ENCODE measurements at places on chromosomes 11 and 22.

DNA sequence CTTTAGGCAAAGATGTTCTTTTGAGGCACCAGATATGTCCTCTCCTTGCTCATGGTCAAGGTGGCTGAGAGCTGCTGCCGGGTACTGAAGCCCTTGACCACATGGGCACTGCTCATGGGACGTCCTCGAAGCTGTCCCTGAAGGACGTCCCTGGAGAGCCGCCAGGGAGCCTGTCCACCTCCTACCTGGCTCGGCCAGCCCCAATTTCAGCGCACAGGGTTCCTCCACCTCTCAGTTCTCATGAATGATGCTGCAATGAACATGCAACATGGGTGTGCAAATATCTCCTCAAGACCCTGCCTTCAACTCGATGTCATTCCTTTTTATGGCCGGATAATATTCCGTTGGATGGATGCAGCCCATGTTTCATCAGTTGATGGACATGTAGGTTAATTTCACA lies 24.4 kb upstream of the TOLLIP start:
- DNase-seq = no peak

DNA sequence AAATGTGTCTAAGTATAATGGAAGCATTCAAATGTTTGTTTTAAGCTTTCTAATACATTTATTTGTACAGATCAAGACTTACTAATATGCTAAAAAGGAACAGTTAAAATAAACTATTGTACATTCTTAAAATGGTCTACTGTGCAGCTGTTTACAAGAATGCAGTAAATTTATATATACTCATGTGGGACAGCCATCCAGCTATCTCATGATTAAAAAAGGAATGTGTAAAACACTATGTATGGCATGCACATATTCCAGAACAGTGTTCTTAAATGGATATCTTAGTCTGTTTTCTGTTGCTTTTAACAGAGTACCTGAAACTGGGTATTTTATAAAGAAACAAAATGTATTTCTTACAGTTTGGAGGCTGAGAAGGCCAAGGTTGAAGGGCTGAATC lies 30.2 kb upstream of the CSTF3 start:
- DNase-seq = no peak

GRCh38 chr22:17481424-17481823 lies 81.9 kb upstream of the SLC25A18 start:
- no peak for DNase-seq

DNA sequence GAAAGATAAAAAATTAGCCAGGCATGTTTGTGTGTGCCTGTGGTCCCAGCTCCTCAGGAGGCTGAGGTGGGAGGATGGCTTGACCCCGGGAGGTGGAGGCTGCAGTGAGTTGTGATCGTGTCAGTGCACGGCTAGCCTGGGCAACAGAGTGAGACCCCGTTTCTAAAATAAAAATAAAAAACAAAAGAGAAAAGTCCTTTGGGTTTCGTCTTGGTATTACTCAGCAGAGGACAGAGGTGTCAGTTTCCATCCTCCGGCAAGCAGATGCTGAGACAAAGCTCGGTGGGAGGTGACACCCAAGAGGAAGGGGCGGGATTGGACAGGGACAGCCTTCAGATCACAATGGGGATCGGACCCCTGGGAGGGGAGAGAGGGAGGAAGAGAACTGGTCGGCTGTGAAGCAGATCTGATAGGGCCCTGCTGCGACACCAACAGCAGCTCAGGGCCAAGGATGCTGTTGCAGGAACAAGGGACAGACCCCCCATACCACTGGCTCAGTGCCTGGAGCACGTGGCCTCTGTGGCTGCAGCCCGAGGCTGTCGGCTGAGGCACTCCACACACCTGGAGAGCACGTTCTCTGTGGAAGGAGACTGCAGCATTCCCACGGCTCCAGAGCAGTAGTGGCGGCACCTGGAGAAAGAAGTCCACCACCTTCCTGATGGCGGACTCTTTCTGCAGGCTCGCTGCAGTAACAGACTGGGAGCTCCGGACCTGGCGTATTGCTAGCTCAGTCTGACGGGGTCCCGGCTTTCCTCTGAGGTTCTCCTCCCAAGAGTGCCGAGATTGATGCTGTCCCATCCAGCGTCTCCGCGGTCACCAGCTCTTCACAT lies 5.2 kb upstream of the BID start:
- DNase-seq = no peak

- no peak for DNase-seq
These were observed 2.1 kb downstream of the C11orf16 start for GRCh38 chr11:8930456-8931175.

- no peak for DNase-seq
These were observed 128.6 kb downstream of the WNT11 start for GRCh38 chr11:76077575-76078150.

GRCh38 chr11:17314232-17314547 lies 37.4 kb upstream of the NCR3LG1 start:
- no peak for DNase-seq

- DNase-seq = no peak
These were observed 18.2 kb upstream of the SYN3 start for GRCh38 chr22:33076343-33076742.

GRCh38 chr22:39233710-39234471 lies 10.9 kb downstream of the PDGFB start:
- no peak for DNase-seq

DNA sequence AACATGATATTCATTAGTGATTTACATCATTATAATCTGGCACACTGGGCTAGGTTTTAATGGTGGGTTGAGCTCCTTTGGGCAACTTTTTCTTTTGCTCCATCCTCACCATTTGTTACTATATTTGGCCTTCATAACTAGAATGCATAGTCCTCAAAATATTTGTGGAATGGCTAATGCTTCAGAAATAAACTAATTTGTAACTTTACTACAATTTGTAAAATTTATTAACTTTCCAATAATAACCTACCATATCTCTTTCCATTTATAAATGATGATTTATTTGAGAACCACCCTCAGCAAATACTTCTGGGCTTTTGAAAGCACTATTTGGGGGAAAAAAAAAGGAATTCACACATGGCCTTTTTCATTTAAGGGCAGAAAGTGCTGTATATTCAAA lies 79.7 kb downstream of the LARGE2 start:
- DNase-seq = no peak

DNA sequence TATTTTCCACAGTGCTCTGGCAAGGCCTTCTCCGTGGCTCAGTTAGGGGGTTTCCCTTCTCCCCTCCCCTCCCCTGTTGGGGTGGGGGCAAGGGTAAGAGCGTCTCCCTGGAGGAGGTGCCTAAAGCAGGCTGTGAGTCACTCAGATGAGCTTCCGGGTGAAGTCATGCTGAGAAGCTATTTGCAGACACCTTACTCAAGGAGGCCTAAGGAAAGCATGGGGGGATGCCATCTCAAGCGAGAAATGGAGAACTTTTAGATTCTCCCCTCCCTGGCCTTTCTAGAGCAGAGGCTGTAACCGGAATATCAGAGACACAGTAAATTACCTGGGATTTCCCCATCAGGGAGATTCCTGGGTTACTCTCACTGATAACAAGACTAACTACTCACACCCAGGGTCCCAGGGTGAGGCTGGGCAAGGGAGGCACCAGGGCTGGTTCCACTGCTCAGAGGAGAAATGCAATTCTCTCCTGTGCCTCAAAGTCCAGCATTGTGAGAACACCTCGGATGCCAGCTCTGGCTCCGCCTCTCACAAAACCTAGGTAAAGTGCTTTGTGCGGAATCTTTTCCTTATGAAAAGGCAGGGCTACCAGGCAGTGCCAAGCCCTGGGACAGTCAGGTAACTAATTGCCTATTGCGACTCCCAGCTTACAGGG lies 123.6 kb downstream of the ABTB2 start:
- DNase-seq = peak; percentile 39

DNA sequence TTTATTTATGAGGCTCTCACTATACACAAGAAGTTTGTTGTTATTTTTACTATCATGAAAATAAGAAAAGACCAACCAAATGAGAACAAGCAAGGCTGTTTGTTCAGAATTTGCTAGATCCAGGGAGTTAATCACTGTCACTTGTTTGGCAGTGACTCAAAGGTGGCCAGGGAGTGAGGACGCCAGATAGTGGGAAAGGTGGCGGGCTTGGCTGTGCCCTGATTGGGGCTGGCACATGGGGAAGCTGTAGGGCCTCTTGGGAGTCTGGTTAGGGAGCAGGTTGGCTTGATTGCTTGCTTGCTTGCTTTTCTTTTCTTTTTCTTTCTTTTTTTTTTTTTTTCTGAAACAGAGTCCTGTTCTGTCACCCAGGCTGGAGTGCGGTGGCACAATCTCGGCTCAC lies 53.1 kb upstream of the SLC22A12 start:
- DNase-seq = no peak

DNA sequence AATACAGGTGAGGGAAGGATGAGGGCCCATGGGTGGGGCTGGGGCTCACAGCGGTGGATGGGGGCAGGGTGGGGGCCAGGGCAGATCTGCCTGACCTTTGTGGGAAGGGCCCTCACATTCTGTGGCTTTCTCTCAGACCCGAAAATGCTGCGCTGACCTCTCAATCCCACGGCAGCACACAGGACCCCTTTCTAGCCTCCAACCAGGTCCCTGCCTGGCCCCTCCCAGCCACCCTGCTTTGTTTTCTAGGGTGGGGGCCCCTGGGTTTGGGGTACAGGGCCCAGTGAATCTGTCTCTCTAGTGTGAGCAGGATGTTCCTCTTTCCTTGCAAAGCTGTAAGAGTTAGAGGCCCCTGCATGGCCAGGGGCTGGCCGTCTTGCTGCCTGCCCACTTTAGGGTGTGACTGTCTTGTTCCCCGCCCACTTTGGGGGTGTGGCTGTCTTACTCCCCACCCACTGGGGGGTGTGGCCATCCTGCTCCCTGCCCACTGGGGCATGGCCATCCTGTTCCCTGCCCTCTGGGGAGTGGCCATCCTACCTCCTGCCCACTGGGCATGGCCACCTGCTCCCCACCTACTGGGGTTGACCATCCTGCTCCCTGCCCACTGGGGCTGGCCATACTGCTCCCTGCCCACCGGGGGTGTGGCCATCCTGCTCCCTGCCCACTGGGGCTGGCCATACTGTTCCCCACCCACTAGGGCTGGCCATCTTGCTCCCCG lies 11.5 kb downstream of the PARVG start:
- peak; percentile 18 for DNase-seq

DNA sequence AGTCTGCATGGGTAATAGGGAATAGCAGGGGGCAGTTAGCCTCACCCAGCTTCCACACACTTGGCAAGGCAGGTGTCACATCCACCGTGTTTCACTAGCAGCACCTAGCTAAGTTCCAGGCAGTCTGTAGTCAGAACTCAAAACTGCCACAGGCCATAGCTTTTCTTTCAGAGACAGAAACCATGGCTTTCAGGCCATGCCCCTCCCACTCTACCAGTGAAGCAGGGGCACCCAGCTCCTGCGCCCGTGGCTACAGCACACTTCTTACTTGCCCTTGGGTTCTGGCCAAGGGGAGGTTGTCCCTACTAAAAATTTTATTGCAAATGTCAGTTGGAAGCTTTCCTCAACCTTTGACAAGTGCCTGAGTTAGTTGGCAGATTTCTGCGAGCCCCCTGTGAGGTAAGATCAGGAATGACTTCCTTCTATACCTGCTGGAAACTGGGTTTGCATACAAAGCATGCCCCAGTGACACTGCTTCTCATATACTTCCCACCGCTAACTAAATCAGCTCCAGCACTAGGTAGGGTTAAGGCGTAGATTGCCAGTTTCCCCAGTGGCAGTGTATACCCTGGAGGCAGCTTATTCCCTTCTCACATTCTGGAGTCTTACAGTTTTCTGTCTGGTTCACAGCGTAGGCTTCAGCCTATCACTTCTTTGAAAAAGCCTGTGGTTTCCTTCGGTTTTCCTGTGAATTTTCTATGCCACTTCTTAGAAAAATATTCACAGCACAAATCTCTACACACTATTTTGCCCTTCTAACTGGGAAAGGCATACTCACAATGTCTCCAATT lies 139.0 kb upstream of the LUZP2 start:
- no peak for DNase-seq

DNA sequence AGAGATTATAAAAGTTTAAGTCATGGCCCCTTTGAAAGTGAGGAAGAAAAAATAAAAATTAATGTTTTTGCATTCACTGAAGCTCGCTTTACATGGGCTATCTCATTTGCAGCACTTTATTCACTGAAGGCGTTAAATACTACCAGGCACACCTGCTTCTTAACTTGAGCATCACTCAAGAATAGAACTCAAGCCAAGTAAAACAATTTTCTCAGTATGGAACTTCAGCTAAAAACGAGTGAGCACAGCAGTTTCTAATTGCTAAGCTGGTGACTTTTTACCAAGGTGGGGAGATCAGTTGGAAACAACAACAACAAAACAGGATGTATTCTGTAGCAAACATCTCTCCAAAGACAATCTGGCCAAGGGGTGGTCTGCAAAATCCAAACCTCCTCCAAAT lies 405.6 kb downstream of the RAB38 start:
- DNase-seq = no peak

- no peak for DNase-seq
These were observed 190.3 kb upstream of the ZC3H12C start for GRCh38 chr11:109902764-109903433.

GRCh38 chr11:127224276-127224675 lies 223.7 kb upstream of the KIRREL3 start:
- DNase-seq = no peak

GRCh38 chr22:49930596-49931412 lies 12.4 kb downstream of the CRELD2 start:
- DNase-seq = no peak

- no peak for DNase-seq
These were observed 52.5 kb upstream of the KCNQ1OT1 start for GRCh38 chr11:2752204-2752770.

- DNase-seq = no peak
These were observed 32.5 kb upstream of the NUCB2 start for GRCh38 chr11:17244046-17244445.

- DNase-seq = no peak
These were observed 10.0 kb upstream of the PKNOX2 start for GRCh38 chr11:125154378-125155099.

- no peak for DNase-seq
These were observed 78.9 kb downstream of the PPFIBP2 start for GRCh38 chr11:7592711-7593110.

DNA sequence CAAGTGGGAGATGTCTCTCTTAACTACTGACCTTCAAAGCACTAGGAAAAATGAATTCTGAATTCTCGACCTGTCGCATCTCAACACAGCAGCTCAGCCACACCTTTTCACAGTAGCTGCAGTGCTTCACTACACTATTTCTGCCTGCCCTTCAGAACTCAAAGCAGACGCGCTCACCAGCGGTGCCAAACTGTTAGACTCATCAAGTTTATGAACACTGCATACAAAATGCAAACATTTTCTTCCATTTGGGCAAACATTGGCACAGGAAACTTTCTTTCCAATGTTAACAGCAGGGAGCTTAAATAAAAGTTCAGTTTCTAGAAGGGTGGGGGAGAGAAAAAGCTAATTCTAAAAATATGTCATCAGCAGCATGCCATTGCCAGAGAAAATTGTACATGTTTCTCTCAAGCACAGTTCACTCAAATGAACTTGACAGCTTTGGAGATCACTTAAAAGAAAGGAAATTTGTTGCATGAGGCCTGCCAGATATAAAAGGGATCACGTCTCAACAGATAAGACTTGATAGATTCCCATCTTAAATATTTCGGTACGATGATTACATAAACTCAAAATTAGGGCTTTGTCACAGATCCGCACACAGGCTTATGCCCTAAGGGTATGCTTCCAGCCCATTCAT lies 82.7 kb downstream of the CADM1 start:
- DNase-seq = no peak

GRCh38 chr11:95088946-95089619 lies 563 bp upstream of the ENDOD1 start:
- no peak for DNase-seq

GRCh38 chr11:1260023-1260501 lies 37.2 kb downstream of the MUC5B start:
- DNase-seq = peak; percentile 19
